Osteocyte (in vitro differentiated cells): ENCODE measurements at places on chromosomes 2 and 18. TPM values are rescaled to one million over a fixed set of nuclear protein-coding genes. Genes with fewer than 3 reads are reported as not detected.

The DQX1 gene
- 0.26 and 0.32 TPM in 2 replicates for total RNA-seq

The FSIP2 gene
- total RNA-seq: 3.4 and 3.5 TPM in 2 replicates

The SERPINE2 gene
- total RNA-seq: 68.3 and 69.1 TPM in 2 replicates

The MPP4 gene
- 0.52 and 0.83 TPM in 2 replicates for total RNA-seq

The EPHA4 gene
- total RNA-seq: 16.7 and 16.8 TPM in 2 replicates

The RTP5 gene
- total RNA-seq: not detected in 2 replicates

DNA sequence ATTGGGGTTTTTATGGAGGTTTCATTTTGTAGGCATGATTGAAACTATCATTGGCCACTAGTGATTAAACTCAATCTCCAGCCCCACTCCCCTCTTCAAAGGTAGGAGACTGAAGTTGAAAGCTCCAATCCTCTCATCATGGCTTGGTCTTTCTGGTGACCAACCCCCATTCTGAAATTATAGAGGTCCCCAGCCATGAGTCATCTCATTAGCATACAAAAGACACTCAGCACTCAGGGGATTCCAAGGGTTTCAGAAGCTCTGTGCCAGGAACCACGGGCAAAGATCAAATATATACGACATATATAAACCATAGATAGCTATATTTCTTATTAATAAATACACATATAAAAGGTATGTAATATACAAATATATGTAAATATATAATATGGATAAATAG is 256.0 kb upstream of the POU3F3 start:
- no peak overlapping the region for H3K27ac ChIP-seq
- H3K4me1 ChIP-seq: no peaks in the 10 kb centered on the region
- no peak for DNase-seq

- H3K36me3 ChIP-seq: no peaks in the 10 kb centered on the region
- peaks cover 17% of the 10 kb centered on the region for H3K4me1 ChIP-seq
- DNase-seq: no peak
Measured at GRCh38 chr2:47344890-47345589, 57.9 kb upstream of the MSH2 start.

- DNase-seq: no peak
- no peak overlapping the region for H3K4me3 ChIP-seq
- peaks cover 31% of the 10 kb centered on the region for H3K36me3 ChIP-seq
- H3K4me1 ChIP-seq: peaks cover 54% of the 10 kb centered on the region
- H3K27me3 ChIP-seq: no peaks in the 10 kb centered on the region
Measured at GRCh38 chr2:233404222-233404621, 49.9 kb downstream of the DGKD start.

DNA sequence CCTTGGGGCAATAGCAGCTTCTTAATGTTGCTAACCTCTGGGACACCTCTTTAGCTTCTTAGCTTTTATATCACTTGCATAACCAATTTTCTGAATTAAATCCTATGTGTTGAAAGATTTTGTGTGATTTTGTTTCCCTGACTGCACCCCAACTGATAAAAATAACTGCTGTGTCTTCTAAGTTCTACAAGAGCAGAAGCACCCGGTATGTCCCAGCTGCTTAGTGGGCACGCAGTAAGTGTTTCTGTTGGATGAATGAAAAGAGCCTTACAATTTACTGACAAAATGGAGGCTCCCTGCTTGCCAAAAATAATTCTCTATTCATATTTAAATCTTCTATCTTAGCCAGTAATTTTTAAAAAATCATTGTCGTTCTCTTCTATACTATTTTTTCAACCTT is 53.1 kb upstream of the GALNT5 start:
- H3K27ac ChIP-seq: no peak overlapping the region
- peaks cover 9% of the 10 kb centered on the region for H3K27me3 ChIP-seq
- H3K4me1 ChIP-seq: no peaks in the 10 kb centered on the region
- no peaks in the 10 kb centered on the region for H3K36me3 ChIP-seq
- no peak overlapping the region for H3K4me3 ChIP-seq

- no peaks in the 10 kb centered on the region for H3K36me3 ChIP-seq
- no peak overlapping the region for H3K4me3 ChIP-seq
- H3K27ac ChIP-seq: no peak overlapping the region
Measured at GRCh38 chr2:22897428-22897827, 487.6 kb upstream of the KLHL29 start.

DNA sequence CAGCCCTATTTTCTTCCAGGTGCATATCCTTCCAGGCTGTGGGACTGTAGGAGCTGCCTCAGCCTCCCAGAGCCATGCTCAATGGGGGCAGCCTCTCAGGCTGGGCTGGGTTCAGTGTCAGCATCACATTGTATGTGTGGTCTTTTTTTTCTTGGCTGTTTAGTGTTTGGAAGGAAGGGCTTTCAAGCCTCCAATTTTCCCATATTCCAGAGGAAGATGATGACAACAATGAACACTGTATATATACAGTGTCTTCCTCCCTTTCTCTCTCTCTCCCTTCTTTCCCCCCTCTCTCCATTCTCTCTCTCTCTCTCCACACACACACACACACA is 326.4 kb downstream of the DYSF start:
- no peaks in the 10 kb centered on the region for H3K36me3 ChIP-seq
- H3K4me3 ChIP-seq: no peak overlapping the region
- no peaks in the 10 kb centered on the region for H3K27me3 ChIP-seq
- peaks cover 21% of the 10 kb centered on the region for H3K4me1 ChIP-seq
- DNase-seq: no peak

GRCh38 chr18:57837917-57838548 is 34.9 kb upstream of the ATP8B1 start:
- peaks cover 48% of the 10 kb centered on the region for H3K4me1 ChIP-seq
- no peak for DNase-seq
- H3K27me3 ChIP-seq: no peaks in the 10 kb centered on the region
- H3K27ac ChIP-seq: peak overlapping the region; percentile 44

- H3K27me3 ChIP-seq: peaks cover 13% of the 10 kb centered on the region
- no peak overlapping the region for H3K27ac ChIP-seq
- H3K4me3 ChIP-seq: no peak overlapping the region
- DNase-seq: no peak
- no peaks in the 10 kb centered on the region for H3K36me3 ChIP-seq
Measured at GRCh38 chr2:198008230-198008629, 203.8 kb downstream of the PLCL1 start.

DNA sequence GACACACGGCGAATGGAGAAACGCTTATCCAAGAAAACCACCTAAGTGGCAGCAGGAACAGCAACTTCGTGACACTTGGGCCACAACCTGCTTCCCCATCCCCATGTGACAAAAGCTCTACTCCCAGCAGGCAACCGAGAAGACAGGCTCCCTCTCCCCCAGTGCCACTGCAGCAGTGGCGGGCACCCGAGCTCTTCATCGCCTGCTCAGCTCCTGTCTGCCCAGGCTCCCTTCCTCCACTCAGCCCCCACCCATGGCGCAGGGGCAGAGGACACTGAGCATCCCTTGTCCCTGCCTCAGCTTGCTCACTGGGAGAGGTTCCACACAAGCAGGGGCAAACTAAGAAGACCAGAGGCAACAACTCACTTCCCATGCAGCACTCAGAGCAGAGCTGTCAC is 22.9 kb downstream of the SLC66A2 start:
- peak; percentile 69 for DNase-seq
- peaks cover 69% of the 10 kb centered on the region for H3K36me3 ChIP-seq
- H3K27me3 ChIP-seq: no peaks in the 10 kb centered on the region
- no peak overlapping the region for H3K4me3 ChIP-seq
- no peaks in the 10 kb centered on the region for H3K4me1 ChIP-seq

- no peak overlapping the region for H3K4me3 ChIP-seq
- no peak overlapping the region for H3K27ac ChIP-seq
- no peak for DNase-seq
- H3K36me3 ChIP-seq: peaks cover 26% of the 10 kb centered on the region
Measured at GRCh38 chr2:25928668-25929067, 50.4 kb upstream of the ASXL2 start.

DNA sequence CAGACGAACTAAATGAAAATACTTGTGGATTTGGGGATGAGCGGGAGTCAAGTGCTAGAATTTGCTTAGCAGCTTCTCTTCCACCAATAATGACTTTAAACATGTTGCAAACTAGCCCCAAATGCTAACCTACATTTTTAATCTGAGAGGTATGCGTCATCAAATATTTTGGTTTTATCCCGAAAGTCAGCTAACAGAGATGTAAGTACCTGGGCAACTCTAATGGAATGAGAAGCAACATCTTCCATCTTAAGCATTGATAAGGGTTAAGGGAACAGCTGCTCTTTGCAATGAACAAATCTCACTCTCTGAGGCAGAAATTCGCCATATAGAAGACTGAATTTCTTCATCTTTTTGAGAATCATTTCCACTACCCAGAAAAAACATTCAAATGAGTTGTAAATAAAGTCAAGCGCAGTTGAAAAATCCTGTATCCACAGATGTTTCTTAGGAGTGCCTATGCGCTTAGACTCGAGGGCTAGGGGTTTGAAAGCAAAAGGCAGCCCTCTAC is 926 bp upstream of the YPEL5 start:
- DNase-seq: no peak
- peaks cover 36% of the 10 kb centered on the region for H3K4me1 ChIP-seq
- peaks cover 24% of the 10 kb centered on the region for H3K27me3 ChIP-seq
- peak overlapping the region; percentile 78 for H3K4me3 ChIP-seq
- H3K27ac ChIP-seq: peak overlapping the region; percentile 91

DNA sequence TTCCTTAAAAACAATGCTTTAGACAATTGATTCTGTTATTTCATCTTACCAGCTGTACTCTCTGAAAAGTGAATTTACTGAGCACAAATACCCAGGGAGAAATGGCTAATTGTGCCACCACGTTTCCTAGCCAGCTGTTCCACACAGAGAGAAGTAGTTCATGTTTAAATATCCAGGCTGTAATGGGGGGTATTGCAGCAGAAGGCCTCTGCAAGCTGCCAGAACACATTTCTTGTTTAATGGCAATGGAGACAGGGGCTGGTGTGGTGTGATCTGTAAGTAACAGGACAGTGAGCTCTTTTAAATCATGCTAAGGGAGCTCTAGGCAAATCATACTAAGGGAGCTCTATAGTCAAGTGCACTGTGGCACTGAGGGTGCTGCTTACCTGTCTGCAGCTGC is 809.2 kb downstream of the CNTNAP5 start:
- H3K36me3 ChIP-seq: no peaks in the 10 kb centered on the region
- no peak overlapping the region for H3K4me3 ChIP-seq
- DNase-seq: no peak
- H3K27ac ChIP-seq: no peak overlapping the region

DNA sequence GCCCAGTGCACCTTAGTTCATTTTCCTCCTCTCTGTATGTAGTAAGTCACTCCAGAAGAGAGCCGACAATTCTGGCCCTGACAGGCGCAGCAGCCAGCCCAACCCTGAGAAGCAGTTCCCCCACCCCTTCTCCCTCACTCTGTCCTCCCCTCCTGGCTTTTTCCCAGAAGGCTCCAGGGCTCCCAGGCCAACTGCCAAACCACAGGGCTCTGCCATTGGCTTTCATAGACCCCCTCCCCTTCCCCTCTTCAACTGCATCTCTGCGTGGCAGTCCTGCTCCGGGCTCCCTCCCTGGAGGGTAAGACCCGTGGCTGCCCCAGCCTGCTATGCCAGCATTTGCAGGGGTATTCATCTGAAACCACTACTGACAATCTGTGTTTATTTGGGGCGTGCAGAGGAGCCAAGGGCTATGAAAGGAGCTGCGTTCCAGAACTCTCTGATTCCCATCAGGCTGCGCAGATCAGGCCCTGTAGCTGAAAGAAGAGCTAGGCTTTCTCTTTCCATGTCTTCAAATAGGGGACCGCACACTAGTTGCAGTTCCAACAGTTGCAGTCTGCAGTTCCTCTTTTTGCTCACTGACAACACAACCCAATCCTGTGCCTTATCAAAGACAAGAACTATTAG is 388.6 kb upstream of the TNP1 start:
- no peaks in the 10 kb centered on the region for H3K36me3 ChIP-seq
- no peak overlapping the region for H3K4me3 ChIP-seq
- DNase-seq: peak; percentile 87
- no peak overlapping the region for H3K27ac ChIP-seq
- no peaks in the 10 kb centered on the region for H3K27me3 ChIP-seq

DNA sequence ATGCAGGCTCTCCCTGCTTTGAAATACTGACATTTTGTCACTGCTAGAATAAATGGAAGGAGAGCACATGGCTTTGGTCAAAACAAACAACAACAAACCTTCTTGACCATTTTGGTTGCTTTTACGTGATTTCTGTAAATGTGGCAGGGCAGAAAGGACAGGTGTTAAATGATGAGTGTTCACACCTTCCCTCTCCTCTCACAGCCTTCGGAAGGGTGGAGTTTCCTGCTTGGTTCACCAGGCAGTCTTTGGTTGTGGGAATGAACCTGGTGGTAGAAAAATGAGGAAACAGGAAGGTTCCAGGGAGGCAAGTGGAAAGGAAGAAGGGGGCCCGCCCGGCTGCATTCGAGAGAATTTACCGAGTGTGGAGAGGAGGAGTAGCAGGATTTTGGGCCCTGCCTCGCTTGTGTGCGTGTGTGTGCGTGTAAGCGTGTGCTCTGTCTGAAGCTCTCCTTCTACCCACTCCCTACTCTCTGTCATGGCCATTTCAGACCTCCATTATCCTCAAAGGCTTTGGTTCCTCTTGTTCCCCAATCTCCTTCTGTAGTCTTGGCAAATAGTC is 23.7 kb upstream of the SPP2 start:
- DNase-seq: no peak
- no peaks in the 10 kb centered on the region for H3K36me3 ChIP-seq
- H3K4me1 ChIP-seq: peaks cover 8% of the 10 kb centered on the region
- no peak overlapping the region for H3K27ac ChIP-seq

- no peaks in the 10 kb centered on the region for H3K36me3 ChIP-seq
- DNase-seq: no peak
- peak overlapping the region; percentile 77 for H3K27ac ChIP-seq
- H3K4me3 ChIP-seq: no peak overlapping the region
Measured at GRCh38 chr2:58900246-58901027, 659.3 kb upstream of the FANCL start.

DNA sequence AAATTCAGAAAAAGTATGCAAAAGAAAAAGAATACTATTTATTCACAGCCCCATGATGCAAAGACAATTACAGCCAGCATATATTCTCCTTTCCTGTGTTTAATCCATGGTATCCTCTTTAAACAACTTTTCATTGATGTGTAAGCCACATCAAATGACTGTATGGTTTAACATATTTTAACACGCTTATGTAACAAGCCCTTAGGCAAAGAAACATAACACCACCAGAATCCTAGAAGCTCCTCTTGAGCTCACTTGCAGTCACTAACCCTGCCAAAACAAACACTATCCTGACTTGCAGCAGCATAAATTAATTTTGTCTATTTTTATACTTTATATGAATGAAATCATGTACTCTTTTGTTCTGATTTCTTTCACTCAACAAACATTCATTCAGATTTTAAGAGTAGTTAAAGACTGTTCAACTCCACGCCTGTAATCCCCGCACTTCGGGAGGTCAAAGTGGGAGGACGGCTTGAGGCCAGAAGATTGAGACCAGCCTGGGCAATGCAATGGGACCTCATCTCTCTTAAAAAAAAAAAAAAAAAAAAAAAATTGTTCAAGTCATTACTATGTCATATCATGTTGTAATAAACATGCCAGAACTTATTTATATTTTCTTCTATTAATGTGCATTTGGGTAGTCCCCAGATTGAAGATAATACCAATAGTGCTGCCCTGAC is 226.3 kb downstream of the NBAS start:
- no peak overlapping the region for H3K27ac ChIP-seq
- H3K36me3 ChIP-seq: peaks cover 11% of the 10 kb centered on the region
- DNase-seq: no peak
- no peak overlapping the region for H3K4me3 ChIP-seq
- no peaks in the 10 kb centered on the region for H3K27me3 ChIP-seq

GRCh38 chr2:152418688-152419087 is 83.7 kb downstream of the FMNL2 start:
- no peak overlapping the region for H3K27ac ChIP-seq
- no peaks in the 10 kb centered on the region for H3K27me3 ChIP-seq
- H3K4me3 ChIP-seq: no peak overlapping the region
- DNase-seq: no peak
- H3K4me1 ChIP-seq: peaks cover 35% of the 10 kb centered on the region

- DNase-seq: no peak
- peak overlapping the region; percentile 94 for H3K27ac ChIP-seq
- peak overlapping the region; percentile 97 for H3K4me3 ChIP-seq
- H3K27me3 ChIP-seq: no peaks in the 10 kb centered on the region
- H3K4me1 ChIP-seq: peaks cover 39% of the 10 kb centered on the region
- H3K36me3 ChIP-seq: no peaks in the 10 kb centered on the region
Measured at GRCh38 chr2:207528980-207529329, 807 bp upstream of the CREB1 start.
